ENCODE measurements at places on chromosomes 6 and 20.
A peak's percentile ranks its signal among the peaks of the same experiment; 100 is the strongest.

DNA sequence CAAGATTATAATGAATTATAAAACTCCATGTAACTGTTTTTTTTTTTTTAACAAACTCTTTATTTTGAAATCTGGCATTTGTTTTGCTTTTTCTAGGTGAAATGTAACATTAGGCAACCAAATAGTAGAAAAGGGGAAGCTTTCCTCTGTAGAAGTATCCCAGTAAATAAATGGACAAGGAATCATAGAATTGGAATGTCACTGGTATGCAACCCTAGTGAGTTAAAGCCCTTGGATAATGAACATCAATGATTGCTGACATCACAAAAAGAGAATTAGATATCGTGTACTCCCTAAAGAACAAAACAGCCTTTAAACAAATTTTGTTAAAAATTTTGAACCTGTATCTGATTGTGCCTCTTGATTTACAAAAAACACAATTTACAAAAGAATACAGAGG is 93.9 kb upstream of the OGFRL1 start:
- DNase-seq = no peak

GRCh38 chr6:111985202-111985731 is 68.6 kb upstream of the CCN6 start:
- peak; percentile 27 for DNase-seq

GRCh38 chr6:112427499-112427898 is 80.4 kb downstream of the RFPL4B start:
- no peak for DNase-seq

DNA sequence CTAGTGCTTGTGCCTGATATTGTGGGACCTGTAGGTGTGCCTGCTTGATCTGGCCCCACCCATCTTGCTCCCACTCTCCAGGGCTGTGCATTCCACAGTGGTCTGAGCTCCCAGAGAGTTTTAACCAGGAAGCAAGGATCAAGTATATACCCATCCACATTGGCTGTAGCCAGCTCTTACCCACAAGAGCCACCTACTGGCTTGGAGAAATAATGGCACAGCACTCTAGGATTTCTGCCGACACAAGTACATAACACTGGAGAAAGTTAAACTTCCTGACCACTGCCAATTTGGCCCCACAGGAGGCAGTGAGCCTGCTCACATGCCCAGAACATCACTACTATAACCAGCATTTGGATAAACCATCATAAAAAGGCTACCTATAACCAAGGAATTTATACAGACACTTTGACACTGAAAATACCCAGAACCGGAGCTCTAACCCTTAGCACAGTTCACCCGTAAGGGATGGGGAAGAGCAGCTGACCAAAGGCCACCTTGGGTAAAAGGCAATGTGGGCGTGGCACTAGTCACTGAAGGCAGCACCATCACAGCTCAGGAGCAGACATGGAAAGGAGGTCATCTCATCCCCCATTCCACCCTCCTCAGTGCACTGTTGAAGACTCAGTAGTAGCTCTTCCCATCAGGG is 440.4 kb downstream of the BTBD3 start:
- DNase-seq = no peak

DNA sequence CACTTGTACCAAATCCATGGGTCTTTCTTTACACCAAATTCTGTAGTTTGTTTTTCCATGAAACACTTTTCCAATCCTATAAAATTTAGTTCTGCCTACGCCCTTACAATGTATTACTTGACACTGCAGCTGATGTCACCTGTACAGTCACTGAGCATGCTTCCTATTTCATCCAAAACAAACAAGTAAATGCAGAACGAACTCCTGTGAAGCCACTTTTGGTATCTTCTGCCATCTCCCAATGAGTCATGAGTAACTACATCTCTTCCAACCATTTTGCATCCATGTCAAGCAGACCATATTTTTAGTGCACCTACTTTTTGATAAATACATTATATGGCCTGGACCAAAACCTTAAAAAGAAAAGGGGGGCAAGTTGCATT is 42.4 kb downstream of the HDDC2 start:
- no peak for DNase-seq

DNA sequence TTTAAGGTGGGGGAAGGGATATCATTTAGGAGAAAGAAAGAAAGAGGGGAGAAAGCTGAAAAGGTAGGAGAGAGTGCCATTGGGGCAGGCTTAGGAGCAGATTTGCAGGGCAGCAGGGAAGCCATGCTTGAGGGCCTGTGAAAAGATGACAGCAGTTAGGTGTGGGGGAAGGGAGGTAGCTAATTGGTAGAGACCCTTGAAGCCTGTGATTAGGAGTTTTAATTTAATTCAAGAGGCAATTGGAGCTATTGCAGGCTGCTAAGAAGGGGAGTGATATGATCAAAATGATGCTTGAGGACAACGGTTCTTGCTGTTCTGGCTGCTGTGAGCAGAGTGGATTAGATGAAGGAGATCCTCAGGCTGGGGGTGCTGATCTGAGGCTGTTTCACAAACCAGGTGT is 24.5 kb upstream of the SEC63 start:
- DNase-seq = no peak

GRCh38 chr6:158819213-158819976 is at the start of gene EZR:
EZR (minus strand) TSS chr6:158819368; CDS start chr6:158818093, 1,275 bp downstream.
- peak; percentile 87 for DNase-seq

- no peak for DNase-seq
Measured at GRCh38 chr20:30811885-30812671, 445.4 kb upstream of the DEFB115 start.

GRCh38 chr20:45183084-45183483 is 8.4 kb downstream of the PI3 start:
- no peak for DNase-seq

DNA sequence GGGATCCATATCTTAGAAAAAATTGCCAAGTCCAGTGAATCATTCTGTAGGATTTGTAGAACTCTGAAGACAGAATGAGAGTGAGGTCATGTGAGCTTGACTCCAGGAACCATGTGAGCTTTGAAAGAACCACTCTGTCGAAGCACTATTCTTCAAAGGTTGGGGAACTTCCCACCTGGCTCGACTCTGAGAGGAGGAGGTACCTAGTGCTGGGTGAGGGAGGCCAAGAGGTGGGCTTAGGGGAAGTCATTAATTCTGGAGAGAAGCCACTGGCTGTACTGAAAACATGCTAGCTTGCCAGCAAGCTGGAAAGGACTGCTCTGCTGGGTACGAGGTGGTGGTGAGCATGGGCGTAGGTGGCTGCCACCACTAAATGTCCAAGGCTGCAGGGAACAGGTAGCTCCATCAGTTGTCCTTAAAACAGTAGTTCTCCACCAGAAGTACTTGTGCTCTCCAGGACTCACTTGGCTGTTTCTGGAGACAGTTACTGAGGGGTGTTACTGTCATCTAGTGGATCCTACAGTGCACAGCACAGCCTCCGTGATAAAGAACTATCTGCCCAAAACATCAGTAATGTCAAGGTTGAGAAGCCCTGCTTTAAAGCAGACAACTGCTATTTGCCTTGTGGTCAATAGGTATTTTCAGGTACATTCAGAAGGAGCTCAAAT is 34.7 kb upstream of the SYNJ2 start:
- no peak for DNase-seq

GRCh38 chr6:93784794-93785693 is 365.7 kb upstream of the EPHA7 start:
- DNase-seq = no peak

DNA sequence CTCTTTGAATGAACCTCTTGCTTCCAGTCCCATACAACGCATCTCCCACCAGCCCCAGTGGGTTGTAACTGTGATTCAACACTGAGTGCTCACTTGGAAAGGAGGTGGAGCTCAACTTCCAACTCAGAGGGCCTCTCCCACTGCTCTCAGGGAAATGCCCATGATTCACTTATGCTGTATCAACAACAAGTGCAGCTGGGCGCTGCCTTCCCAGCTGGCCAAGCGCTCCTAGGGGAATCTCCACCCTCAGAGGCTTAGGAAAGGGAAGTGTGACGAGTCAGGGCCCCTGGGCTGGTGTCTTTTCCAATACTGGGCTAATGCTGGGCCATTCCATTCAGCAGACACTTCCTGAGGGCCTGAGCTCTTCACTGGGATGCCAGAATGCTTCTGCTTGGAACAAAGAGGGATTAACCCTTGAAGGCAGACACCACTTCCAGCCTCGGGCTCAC is 8.1 kb upstream of the OCSTAMP start:
- DNase-seq = peak; percentile 50

- no peak for DNase-seq
Measured at GRCh38 chr6:134943522-134944111, 6.3 kb downstream of the ALDH8A1 start.

Measured in stimulated activated CD4-positive, alpha-beta T cell treated with anti-CD3 and anti-CD28 coated beads, TNF-alpha, amount 100 ng/mL, for 24 hours (primary cell).